Right kidney (tissue), 9 donors: ENCODE measurements at places on chromosomes 3 and 15.

DNA sequence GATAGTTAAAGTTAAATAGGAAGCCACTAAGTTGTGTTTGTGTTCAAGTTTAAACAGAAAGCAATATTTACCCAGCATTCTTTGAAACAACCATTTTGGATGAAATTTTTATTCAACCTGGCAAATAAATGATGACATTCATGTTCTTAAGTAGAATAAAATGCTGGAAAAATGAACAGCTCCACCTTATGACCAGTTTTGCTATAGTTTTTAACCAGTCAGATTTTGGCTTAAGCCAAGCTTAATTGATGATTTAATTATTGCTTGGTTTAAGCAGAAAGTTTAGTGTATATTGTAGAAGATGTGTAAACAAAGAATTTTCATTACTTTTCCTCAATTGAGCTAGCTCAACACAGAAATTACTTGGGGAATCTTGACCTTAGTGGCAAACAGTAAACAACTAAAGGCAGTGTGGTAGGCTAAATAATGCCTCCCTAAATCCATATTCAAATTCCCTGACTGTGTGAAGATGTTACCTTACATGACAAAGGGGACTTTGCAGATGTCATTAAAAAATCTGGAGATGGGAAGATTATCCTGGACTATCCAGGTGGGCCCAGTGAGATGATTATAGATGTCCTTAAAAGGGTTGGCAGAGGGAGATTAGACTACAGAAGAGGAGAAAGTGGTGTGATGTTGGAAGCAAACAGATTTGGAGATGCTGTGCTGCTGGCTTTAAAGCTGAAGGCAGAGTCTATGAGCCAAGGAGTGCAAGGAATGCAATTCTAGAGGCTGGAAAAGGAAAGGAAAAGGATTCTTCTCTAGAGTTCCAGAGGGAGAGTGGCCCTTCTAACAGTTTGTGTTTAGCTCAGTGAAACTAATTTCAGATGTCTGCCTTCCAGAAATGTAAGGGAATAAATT, 448.6 kb upstream of the GOLIM4 start:
- DNase-seq: no peak

DNA sequence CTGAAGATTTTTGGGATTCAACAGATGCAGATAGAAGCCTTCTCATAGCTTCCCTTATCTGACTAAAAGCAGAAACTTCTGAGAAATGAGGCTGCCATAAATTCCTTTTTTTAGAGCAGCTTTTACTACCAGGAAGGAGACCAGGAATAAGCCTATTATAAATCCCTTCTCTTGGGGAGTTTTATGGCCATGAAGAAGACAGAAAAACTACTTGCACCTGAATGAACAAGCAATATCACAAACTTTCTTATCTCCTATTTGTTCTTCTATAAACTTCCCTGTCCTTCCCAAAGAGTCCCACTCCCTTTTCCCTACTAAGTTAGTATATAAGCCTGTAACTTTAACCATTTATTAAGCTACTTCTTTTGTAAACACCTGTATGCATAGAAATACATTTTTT, 603.1 kb downstream of the NSUN3 start:
- DNase-seq: no peak

DNA sequence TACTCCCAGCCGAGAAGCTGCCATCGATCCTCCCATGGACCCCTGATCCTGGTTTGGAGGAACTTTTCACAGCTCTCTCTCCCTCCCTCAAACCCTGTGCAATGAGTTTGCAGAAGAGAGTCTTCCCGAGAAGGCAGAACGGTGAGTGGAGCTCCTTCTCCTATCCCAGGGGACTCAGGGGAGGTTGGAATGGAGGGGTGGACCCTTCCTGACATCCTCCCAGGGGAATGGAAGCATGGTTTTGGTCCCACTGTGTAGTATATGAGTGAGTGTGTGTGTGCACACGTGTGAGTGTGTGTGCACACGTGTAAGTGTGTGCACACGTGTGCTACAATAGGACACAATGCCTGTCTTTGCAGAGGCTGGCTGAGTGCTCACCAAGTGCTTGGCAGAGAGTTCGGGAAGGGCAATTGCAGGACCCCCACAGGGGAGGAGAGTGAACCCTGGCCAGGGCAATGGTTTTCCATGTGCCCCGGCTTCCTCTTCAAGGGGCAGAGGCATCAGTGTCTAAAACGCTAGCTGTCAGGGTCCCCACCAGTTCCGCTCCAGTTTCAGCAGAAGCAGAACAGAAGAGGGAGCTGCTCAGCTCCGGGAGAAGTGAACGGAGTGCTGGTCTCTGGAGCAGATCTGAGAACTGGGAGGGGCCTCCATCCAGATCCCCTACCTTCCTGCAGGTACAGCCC, 13.8 kb upstream of the IL16 start:
- DNase-seq: no peak

DNA sequence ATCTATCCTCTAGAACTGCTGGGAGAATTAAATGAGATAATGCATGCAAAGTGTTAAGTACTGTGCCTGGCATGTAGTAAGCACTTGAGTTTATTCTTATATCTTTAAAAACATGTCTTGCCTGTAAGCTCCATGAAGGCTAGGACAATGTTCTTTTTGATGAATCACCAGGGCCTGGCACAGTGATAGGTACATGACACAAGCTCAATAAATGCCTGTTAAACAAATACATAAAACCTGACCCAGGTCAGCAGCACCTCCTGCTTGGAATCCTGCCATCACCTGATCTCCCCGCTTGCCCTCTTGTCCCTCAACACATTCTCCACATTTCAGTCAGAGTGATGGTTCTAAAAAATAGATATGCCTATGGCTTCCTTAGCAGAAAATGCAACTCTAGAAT, 186.8 kb downstream of the CHST2 start:
- DNase-seq: no peak
